Femur (tissue), 1 donor: ENCODE measurements at places on chromosomes 1 and 21.

- DNase-seq, result no peak
These were observed 59.3 kb downstream of the MDM4 start for GRCh38 chr1:204575221-204576190.

- no peak for DNase-seq
These were observed 77.8 kb downstream of the KIF1B start for GRCh38 chr1:10288029-10288615.

GRCh38 chr1:78005755-78006154 lies 1.0 kb downstream of the DNAJB4 start:
- DNase-seq, result peak; percentile 57

DNA sequence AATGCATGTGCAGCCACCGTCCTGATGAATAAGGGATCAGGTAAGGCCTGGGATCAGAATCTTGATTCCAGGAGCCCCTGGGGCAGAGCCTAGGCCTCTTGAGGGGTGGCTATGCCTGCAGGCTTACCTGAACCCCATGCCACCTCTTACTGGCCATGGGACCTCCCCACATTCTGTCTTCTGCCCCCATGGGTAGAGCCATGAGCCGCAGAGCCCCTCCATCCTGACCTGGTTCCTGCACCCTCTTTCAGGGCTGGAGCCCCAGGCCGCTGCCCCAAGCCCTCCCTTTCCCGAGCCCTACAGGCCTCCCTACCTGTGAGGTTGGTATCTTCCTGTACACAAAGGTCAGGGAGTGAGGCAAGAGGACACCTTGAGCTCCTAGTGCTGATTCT lies 120.8 kb downstream of the DMRTB1 start:
- DNase-seq, result peak; percentile 10

DNA sequence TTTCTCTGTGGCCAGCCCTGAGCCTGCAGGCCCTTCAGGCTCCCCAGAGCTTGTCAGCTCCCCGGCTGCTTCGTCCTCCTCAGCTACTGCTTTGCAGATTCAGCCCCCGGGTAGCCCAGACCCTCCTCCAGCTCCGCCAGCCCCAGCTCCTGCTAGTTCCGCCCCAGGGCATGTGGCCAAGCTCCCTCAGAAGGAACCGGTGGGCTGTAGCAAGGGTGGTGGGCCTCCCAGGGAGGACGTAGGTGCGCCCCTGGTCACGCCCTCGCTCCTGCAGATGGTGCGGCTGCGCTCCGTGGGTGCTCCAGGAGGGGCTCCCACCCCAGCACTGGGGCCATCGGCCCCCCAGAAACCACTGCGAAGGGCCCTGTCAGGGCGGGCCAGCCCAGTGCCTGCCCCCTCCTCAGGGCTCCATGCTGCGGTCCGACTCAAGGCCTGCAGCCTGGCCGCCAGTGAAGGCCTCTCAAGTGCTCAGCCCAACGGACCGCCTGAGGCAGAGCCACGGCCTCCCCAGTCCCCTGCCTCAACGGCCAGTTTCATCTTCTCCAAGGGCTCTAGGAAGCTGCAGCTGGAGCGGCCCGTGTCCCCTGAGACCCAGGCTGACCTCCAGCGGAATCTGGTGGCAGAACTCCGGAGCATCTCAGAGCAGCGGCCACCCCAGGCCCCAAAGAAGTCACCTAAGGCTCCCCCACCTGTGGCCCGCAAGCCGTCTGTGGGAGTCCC lies 45.4 kb downstream of the YARS1 start:
- DNase-seq, result no peak

GRCh38 chr1:55044617-55045397 lies 5.5 kb downstream of the PCSK9 start:
- DNase-seq, result no peak

DNA sequence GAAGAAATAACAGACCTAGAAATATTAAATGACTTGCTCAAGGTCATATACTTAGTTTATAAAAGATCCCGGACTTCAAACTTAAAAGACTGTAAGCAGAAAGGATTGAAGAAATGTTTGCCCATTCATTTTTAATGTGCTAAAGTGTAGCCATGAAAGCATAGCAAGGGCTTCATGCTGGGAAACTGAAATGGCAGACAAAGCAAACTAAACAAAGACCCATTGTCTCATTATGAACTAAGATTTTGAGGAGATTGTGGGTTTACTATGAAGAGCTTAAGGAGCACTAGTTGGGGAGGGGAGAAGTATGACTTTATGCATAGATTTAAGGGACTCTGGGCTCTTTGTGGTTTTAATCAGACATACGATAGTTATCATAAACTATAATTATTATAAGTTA lies 26.3 kb downstream of the ADAMTS1 start:
- no peak for DNase-seq

DNA sequence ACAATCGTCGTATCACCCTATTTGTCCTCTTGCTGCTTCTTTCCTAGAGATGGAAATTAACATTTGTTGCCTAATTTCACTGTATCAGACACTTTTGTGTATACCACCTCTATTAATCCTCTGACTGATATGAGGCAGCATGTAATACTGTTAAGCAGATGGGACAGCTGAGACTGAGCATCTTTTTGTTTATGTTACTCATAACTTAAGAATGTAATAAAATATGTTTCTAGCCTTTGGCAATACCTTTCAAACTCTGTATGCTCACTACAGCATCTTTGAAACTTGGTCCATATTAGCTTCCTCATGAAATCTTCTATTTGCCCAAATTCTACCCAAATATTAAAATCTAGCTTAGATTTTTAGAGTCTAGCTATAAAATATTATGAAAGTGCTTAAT lies 2.3 kb downstream of the OR14K1 start:
- no peak for DNase-seq

GRCh38 chr1:64653466-64653865 lies 91.4 kb upstream of the RAVER2 start:
- DNase-seq, result no peak

GRCh38 chr1:186152620-186153239 lies 222.3 kb downstream of the TPR start:
- no peak for DNase-seq

DNA sequence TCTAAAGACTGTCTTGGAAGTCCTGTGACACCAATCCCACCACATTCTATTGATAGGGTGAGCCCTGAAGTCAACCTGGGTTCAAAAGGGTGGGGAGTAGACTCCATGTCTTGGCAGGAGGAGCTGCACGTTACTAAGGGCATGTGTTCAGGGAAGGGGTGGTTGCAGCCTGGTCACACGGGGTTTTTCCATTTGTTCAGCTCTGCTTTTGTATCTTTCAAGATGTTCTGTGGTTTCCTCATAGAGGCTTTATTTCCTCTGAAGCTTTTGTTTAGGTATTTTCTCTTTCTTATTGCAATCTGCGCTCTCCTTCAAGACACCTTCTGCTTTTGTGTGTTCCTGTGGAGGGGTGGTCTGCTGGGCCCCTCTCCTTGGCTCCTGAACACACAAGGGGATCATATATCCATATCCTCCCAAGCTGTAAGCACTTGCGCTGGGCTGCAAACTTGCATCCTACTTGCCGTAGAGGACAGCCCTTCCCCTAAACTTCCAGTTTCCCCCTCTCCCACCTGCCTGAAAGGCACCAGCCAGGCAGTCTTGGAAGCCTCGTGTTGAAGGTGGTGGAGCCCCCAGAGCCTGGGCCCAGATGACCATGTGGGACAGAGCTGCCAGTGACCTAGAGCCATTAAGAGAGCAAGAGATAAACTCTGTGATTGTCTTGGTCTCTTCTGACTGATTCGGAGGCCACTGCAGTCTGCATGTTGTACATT lies 62.5 kb upstream of the TRAPPC10 start:
- no peak for DNase-seq

- no peak for DNase-seq
These were observed 15.6 kb downstream of the PLPPR5 start for GRCh38 chr1:98988904-98989555.

DNA sequence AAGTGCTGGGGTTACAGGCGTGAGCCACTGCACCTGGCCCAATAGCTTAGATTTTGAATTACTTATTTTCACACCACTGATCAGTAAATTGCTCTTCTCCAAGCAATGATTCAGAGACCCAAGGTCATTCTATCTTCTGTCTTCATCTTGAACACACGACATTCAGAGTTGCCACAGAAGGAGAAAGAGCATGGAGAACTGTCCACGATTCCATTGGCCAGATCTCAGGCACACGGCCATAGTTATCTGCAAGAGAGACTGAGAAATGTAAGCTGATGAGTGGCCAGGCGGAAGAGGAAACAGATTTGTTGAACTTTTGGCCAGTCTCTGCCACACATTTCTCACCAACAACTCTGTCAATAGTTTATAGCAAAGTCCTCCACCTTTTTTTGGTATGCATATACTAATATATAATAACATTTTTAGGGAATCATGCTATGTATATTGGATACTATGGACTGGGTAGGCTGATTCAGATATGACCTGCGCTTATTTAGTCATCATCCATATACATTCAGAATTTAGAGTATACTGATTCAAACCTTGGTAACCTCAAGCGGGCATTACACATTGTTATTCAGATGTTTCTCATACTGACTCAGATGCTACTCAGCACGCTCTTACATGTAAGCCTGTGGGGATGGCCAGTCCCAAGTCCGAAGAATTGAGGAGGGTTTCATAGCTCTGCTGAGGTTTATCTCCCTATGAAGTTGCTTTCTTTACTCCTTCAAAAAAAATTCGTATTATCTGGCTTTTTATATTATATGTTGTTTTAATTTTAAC lies 25.5 kb upstream of the CAP1 start:
- DNase-seq, result no peak

GRCh38 chr1:202837746-202838262 lies 27.1 kb downstream of the PCAT6 start:
- DNase-seq, result no peak

DNA sequence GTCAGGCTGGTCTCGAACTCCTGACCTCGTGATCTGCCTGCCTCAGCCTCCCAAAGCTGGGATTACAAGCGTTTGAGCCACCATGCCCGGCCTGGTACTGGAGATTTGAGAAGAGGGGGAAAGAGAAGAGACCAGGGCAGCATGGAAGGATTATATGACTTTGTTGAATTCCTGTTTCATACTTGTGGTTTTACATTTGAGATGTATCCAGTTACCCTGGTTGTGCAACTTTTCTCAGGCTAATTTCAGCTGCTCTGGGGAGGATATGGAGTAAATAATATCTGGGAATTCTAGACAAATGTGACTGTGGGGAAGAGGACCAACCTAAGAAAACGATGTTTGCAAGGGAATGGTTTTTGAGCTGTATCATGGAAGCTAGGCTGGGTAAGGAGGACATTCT lies 89.5 kb upstream of the GREM2 start:
- DNase-seq, result no peak

DNA sequence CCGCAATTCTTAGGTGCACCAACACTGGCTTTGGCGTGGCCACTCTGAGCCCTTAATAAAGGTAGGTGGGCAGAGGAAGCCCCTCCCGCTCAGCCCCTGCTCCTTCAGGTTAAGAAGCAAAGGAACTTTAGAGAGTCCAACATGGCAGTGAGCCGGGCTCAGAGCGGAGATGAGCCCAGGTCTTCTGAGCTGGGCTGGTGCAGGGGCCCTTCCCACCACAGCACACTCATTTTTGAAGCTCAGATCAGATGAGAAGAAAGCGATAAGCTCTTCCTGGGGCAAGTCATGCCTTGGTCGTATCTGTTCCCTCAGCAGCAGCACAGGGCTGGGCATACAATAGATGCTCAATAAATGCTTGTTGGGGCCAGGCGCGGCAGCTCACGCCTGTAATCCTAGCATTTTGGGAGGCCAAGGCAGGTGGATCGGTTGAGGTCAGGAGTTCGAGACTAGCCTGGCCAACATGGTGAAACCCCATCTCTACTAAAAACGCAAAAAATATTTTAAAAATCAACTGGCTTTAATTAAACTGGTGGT lies 51.1 kb upstream of the TARDBP start:
- no peak for DNase-seq

GRCh38 chr1:178500091-178500770 lies 3.5 kb upstream of the CLEC20A start:
- no peak for DNase-seq

DNA sequence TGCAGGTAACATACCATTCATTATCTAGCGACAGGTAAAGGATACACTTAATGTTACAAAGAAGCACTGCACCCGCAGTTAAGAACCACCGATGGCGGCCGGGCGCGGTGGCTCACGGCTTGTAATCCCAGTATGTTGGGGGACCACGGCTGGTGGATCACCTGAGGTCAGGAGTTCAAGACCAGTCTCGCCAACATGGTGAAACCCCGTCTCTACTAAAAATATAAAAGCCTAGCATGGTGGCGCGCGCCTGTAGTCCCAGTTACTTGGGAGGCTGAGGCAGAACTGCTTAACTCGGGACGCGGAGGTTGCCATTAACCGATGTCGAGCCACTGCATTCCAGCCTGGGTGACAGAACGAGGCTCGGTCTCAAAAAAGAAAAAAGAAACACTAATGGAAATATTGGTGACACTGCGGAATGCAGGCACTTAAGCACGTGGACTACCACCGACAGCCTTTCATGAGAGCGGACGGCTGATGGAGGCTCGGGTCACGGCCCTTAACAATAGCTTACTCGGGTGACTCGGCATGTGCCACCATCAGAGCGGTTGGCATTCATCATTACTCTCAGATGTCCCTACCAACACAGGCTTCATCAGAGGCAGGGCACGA lies 542 bp downstream of the GAS5 start:
- no peak for DNase-seq

- DNase-seq, result no peak
These were observed 14.7 kb upstream of the CITED4 start for GRCh38 chr1:40876891-40877290.

- DNase-seq, result peak; percentile 51
These were observed 50.6 kb upstream of the LYPLAL1 start for GRCh38 chr1:219123036-219123435.

GRCh38 chr1:116850436-116850835 lies 59.3 kb upstream of the PTGFRN start:
- DNase-seq, result no peak

GRCh38 chr1:66768965-66769364 lies 16.7 kb downstream of the DYNLT5 start:
- no peak for DNase-seq

DNA sequence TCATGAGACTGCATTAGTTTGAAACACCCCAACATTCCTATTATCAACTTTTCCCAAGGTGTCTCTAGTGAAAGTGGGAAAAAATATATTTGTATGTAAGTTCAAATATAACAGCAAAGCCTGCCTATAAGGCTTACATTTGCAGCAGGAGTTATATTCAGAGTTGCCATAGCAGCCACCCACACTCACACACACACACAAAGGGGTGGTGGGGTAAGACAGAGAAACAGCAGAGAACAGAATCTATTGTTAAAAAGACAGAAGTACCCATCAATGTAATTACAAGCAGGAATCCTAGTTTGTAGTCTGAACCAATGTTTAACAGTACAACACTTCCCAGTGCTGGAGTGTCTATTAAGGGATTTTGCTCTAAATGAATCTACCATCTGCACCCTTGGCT lies 55.0 kb downstream of the PLPPR5 start:
- DNase-seq, result no peak

- DNase-seq, result no peak
These were observed 64.3 kb downstream of the PRKAA2 start for GRCh38 chr1:56709269-56709880.

- DNase-seq, result no peak
These were observed 166.3 kb upstream of the NR5A2 start for GRCh38 chr1:199861020-199861795.

GRCh38 chr1:62991152-62991551 lies 207.2 kb downstream of the ATG4C start:
- no peak for DNase-seq
